ENCODE measurements at places on chromosomes 5 and 9.

- peak; percentile 16 for DNase-seq
These were observed 938.5 kb upstream of the ACO1 start for GRCh38 chr9:31445960-31446359.

DNA sequence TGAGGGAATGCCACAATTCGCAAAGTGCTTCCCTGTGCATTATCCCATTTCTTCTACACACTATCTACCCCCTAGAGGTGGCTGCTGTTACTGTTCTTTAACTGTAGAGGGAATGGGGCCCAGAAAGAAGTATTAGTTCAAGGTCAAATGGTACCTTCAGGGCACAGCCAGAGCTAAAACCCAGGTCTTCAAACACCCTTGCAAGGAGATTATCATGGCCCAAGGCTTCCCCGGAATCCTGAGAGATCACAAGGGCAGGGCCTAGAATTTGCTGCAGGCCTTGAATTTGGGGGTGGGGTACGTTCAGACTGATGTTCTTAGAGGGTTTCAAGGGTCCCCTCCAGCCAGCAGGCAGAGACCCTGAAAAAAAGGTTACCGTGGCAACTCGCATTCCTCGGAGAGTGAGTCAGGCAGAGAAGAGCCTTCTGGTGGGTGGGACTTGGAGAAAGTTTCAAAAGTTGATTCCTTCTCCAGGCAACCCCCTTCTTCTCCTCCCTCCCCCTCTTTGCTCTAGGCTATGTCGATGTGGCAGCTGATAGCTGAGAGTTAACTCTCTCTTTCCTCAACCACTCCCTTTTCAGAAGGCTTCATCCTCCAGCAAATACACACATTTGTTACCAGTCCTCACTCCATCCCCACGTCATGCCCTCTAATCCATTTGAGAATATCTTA is 1.9 kb downstream of the SPARC start:
- DNase-seq = no peak

DNA sequence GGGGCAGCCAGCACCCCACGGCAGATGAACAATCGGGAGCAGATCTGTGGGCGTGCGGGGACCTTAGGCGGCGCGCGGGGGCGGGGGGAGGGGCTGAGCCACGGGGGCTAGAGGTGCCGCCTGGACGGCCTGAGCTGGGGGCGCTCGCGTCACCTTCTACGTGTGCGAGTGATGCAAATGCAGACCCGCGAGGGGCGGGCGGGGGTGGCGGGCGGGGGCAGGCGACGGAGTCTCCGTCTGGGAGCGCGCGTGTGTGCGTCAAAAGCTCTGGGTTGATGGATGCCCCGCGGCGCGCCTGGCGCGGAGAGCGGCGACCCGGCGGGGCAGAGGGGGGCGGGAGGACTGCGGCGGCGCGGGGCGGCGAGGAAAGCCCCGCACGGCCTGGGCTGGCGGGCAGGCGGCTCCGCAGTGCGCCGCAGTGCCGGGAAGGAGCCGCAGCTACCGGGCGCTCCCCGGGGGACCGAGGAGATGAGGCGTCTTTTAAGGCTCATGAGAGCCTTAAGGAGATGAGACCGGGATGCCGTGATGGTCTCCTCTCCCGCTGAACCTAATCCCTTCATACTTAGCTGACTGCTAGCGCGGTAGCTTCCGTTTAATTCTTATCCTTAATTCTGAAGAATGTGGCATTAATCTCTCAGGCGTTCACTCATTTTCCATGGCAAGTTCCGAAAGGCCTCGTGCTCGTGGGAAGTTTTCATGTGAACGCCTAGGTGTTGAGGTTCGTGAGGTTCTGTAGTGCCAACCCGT is 1.5 kb downstream of the SV2C start:
- DNase-seq = no peak

- no peak for DNase-seq
These were observed 877 bp downstream of the SH3GLB2 start for GRCh38 chr9:129027224-129027684.

DNA sequence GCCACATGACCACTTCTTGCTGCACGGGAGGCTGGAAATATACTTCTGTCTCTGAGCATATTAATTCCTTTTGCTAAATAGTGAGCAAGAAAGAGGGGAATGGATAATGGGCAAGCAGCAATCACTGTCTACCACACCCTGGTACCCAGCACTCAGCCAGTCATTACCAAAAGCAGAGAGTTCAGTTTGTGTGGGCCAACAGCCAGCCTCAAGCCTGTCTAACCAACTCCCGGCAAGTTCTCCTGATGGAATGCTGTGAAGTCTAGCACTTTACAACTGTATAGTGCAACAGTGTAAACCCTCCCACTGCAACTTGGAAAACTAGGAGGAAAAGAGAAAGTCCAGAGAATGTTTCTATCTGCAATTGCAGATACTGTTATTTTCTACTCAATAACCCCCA is 47.8 kb downstream of the PLK2 start:
- no peak for DNase-seq

- DNase-seq = no peak
These were observed 176.1 kb downstream of the GADD45G start for GRCh38 chr9:89780959-89781358.

- no peak for DNase-seq
These were observed 156.0 kb downstream of the OLFM1 start for GRCh38 chr9:135243201-135244190.

DNA sequence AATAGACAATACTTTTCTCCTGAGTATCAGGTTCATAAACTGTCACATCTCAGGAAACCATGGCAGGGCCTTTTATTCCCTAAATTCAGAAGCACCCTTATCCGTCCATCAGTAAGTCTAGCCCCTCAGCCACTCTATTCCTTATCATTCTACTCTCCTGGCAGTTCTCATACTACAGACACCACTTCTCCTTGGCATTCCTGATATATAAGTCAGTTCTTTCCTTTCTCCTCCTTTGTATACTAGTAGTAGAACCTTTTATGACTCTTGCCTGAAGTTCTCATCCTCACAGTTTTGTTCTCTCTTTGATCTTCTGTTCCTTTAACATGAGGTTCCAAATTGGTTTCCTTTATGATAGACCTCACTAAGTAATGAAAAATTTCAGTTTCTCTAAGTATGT is 29.3 kb downstream of the GRAMD2B start:
- DNase-seq = no peak

- no peak for DNase-seq
These were observed 165.1 kb downstream of the CAAP1 start for GRCh38 chr9:26727471-26727870.

GRCh38 chr9:106376689-106377088 is 486.3 kb upstream of the ZNF462 start:
- no peak for DNase-seq

DNA sequence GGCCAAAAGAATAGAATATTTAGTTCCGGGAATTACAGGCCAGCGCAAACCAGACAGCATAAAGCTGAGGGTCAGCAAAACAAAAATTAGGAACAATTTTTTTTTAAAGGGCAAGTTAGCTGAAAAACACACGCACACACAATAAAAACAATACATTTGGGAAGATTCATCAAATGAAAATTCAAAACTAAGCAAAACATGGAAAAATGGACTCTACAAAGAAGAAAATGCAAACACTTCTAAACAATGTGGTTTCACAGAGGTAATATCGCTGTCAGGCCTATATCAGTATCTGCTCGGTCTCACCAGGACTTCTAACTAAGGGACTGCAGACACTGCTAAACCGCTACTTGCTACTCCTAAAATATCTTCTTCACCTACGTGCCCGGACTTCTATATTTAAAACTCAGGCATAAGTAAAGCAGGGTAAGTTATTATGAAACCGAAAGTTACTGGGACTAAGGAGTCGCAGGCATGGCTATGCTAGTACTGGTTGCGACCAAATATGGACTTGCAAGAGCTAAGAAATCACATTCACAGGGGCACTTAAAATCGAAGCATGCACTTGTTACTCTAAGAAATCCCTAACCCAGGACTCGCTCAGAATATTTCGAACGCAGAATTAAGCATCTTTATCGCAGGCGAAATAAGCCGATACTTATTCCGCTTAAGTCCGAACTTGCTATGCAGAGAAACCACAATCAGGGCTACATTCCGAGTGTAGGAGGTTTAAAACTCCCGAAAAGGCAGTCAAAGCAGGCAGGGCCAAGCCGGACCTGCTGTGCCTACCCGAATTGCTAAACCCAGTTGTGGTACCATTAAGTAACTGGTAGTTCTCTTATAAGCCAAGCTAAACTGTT is 2.3 kb downstream of the ANXA2R start:
- DNase-seq = peak; percentile 34

GRCh38 chr5:150114773-150115408 is 28.5 kb upstream of the CSF1R start:
- DNase-seq = no peak

GRCh38 chr5:164617290-164617689 is 1111.9 kb downstream of the MAT2B start:
- DNase-seq = no peak

GRCh38 chr5:111627862-111628261 is 115.5 kb upstream of the STARD4 start:
- DNase-seq = peak; percentile 13

DNA sequence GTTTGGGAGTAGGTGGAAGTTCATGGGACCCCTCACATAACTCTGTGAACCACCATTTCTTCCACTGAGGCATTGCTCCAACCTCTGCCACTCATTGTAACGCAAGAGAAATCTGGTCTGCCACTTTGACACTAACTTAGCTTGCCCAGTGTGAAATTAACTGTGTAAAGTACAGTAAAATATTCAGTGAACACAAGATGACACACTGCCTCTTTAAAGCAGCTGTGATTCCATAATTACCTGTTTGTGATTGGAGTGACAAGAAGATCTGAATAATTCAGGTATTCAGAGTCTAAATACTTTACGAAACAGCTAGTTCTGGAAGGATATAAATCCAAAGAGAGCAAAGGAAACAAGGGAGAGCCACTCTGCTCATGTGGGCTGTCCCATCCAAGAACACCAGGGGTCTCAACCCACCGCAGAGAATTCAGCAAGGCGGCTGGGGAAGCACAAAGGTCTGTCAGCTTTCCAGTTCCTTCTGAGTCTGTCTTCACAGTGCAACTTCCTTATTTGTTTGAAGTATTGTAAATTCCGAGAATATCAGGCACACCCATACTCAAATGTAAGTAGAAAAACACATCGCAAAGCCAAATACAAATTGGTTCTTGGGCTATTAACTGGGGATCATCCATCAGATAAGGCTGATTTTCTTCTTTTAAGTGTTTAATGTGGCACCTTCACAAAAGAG is 86.9 kb downstream of the GNAQ start:
- no peak for DNase-seq

- DNase-seq = peak; percentile 18
These were observed 137.1 kb downstream of the FGF1 start for GRCh38 chr5:142548739-142549275.

- no peak for DNase-seq
These were observed 264.5 kb downstream of the MCTP1 start for GRCh38 chr5:95020345-95020744.

- DNase-seq = no peak
These were observed 187.1 kb downstream of the ELAVL2 start for GRCh38 chr9:23638837-23639426.

DNA sequence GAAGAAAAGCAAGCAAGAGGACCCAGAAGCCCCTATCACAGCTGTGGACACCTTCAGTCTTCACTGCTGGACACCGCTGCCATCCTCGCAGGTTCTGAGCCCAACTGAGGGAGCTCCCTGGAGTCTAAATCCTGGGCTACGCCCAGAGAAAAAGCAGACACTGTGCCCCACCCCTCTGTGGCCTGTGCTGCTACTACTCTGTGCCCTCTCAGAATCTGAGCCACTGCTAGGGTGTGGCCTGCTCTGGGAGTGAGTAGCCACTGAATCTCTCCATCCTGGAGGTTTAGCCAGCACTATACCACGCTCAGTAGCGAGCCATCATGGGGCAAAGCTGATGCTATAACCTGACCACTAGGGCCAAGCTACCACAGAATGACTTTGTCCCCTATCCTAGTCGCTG is 338.2 kb downstream of the NPR3 start:
- DNase-seq = no peak

GRCh38 chr9:134027561-134027960 is 2.3 kb downstream of the BRD3OS start:
- no peak for DNase-seq

GRCh38 chr5:118434522-118434921 is 553.8 kb downstream of the DTWD2 start:
- DNase-seq = no peak

DNA sequence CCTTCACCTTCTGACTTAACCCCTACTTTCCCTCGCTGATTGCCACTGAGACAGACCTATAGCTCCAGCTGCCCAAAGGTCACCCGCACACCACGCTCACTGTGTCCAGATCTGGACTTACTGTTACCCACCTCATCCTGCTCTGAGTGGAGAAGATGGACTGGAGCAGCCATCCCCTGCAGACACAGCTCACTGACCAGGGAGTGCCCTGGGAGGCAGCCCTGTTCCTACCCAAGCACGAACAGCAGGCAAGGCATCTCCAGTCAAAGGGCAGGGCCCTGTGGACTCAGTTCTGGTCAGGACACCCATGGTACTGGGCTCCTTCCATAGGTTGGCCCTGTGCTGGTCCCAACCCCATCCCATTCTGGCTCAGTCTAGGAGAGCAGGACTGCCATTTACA is 9.5 kb upstream of the BARX1 start:
- DNase-seq = no peak

- DNase-seq = no peak
These were observed 1.2 kb upstream of the RLN2 start for GRCh38 chr9:5305741-5306140.

DNA sequence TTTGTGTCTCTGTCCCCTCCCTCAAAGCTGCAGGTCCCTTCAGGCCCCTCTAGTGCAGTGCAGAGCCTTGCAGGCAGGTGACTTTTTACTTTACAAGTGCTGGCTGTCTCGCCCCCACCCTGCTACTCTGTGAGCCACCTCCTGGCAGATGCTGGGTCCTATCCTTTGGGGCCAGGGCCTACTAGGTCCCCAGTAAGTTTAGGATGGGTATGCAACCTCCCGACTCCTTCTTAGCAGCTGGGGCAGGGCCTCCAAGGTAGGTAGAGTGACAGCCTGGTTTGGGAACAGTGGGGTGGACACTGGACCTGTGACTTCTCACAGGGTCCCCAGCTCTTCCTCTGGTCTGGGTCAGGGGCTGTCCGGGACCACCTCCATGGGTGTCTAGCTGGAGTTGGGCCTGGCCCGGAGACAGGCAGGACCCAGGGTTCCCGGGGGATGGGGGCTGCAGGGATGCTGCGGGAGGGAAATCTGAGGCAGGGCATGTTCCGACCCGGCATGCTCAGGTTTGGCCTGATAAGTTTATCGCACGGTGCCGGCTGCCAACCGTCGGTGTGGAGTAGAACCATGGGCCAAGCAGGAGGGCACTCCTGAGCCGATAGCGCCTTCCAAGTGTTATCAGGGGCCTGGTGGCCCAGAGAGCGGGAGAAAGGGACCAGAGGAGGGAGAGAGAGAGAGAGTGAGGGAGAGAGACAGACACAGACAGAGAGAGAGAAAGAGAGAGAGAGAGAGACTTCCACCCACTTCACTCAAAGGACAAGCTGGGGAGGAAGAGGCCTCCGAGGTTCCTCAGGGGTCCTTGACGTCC is 20.5 kb downstream of the GFI1B start:
- DNase-seq = no peak

DNA sequence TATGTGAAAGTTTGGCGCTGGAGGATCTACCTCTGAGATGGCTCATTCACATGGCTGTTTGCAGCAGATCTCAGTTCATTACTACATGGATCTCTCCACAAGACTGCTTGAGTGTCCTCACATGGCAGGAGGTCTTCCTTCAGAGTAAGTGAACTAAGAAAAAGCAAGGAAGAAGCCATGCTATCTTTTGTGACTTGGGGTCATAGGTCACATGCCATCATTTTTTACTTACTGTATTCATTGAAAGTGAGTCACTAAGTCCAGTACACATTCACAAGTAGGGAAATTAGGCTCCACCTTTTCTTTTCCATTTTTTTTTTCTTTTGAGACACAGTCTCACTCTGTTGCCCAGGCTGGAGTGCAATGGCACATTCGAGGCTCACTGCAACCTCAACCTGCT is 8.7 kb upstream of the CDKN2AIPNL start:
- no peak for DNase-seq

- no peak for DNase-seq
These were observed 18.1 kb upstream of the RPL26L1 start for GRCh38 chr5:172941067-172941516.

Measured in stimulated activated naive B cell treated with anti-CD40 and anti-IgM and Interleukin-4, amounts not matched to agents 10 μg/mL and 1 μg/mL and 100 μg/mL, for 72 hours (primary cell).